ENCODE measurements at places on chromosomes 12 and 14.

DNA sequence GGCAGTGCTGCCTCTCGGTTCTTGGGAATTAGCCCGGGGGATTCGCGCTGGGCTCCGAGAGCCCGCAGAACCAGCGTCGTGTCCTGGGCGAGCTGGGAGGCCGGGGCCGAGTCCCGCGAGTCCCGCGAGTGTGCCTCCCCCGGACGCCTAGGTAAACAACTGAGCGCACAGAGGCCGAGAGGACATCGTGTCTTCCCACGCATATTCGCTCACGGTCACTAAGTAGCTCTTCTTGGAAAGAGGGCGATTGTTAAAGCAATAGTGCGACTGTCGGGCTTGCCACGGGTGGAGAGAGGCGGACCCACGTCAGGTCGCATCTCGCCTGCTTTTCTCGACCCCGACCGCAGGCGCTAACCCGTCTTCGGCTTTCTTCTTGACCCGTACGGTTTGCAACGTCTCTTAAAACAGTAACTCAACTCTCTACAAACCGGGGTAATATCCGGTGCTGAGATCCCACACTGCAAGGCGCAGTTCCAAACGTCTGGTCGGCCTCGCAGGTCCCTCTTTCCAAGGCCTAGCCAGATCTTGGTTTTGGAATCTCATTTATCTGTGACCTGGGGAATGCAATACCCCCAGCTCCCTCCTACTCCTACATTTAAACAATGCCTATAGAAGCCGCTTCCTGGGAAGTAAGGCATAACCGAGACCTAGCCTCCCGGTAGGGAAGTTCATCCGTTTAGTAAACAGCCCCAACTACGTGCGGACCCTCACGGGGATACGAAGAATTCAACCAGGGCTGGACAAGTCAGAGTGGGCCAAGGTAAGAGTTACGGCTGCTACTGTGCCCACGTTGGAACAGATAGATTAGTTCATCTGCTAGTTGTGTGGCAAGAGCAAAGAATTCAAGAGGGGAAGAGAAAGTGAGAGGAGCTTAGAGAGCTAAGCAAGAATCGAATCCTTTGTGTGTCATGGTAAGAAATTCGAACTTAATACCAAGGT lies 736 bp upstream of the PHLDA1 start:
- no peak for DNase-seq

DNA sequence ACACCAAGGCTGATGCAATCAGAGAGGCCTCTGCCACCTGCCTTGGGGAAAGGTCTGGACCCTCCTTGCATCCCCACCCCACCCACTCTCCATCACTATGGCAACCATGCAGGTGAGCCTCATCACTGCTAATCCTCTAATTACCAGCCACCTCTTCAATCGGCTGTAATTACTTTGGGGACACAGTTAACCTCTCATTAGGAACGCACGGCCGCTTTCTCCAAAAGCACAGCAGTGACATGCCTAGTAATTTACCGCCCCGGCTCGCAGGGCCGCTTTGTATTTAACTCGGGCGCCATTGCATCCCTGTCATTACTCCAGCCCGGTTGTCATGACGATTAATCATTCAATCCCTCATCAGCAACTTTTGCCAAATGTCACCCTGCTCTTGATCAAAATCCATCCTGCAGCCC lies 36.3 kb upstream of the FAM222A start:
- no peak for DNase-seq

- no peak for DNase-seq
Observed at GRCh38 chr12:17015501-17015900, 409.5 kb upstream of the LMO3 start.

DNA sequence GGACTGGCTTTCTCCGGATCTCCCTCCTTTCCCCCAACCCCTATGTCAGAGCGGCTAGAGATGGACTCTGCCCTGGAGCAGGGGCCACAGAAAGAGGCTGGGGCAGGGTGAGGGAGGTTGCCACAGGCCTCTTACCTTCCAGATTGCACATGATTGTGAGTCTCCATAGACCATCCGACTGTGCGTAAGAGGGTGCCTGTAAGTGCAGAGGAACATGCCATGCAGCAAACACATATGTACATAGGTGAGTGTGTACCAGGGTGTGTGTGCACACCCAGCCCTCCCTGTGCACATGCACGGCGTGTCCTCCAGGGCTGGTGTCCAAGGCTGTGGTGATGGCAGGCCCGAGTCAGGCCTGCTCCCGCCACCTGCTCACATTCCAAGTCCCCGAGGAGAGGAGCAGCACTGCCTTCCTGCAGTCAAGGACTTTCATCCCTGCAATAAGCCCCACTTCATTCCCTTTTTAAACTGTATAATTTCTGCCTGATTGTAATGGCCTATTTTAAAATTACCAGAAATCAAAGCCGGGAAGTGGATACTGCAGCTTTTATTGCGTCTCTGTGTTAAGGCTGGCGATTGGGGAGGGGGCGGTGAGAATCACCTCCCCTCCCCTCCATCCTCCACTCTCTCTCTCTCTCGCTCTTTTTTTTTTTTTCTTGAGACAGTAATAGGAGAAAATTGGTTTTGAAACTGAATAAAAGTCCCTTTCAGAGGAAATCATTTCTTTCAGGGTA lies 28.5 kb downstream of the FAM222A start:
- DNase-seq: no peak

DNA sequence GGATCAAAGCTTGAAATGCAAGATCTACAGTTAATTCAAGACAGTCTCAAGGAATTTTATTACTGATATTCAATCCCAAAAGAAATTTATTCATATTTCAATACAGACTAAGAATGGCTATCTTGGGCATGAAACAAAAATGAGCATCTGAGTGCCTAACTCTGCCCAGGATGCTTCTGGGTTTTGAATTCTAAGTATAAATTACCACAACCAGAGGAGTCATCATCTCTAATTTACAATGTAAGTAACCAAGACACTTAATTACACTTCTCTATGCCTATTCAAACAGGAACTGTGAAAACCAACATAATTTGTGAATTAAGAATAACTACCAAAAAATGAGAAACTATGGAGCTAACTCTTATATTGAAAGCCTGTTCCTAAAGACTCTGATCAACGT lies 14.1 kb downstream of the OSBPL8 start:
- DNase-seq: no peak

- DNase-seq: no peak
Observed at GRCh38 chr14:21454843-21455544, 929 bp downstream of the CHD8 start.

GRCh38 chr12:112815589-112816321 lies 24.2 kb downstream of the RPH3A start:
- no peak for DNase-seq

DNA sequence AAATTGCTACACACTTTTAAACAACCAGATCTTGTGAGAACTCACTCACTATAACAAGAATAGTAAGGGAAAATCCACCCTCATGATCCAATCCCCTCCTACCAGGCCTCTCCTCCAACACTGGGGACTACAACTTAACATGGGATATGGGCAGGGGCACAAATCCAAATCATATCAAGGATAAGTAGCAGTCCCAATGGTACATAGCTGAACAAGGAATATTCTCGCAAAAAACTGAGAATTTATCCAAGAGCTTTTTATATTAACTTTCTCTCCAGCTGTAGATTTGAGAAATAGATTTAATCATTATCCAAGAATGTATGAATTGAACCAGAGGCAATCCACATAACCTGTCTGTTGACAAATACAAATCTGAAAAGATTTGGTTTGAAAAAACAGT lies 185.2 kb downstream of the TMTC3 start:
- DNase-seq: no peak

- DNase-seq: no peak
Observed at GRCh38 chr14:101222362-101223070, 319.0 kb upstream of the RTL1 start.

DNA sequence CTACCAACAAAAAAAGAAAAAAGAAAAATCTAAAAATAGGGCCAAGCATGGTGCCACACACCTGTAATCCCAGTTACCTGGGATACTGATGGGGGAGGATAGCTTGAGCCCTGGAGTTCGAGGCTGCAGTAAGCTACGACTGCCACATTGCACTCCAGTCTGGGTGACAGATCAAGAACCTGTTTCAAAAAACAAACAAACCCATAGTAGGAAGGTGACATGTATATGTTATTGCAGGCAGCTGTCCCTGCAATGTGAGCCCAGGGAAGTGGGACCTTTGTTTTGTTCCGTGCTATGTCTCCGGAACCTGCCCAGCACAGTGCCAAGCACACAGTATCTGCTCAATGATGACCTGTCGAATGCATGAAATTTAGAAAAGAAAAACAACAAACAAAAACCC lies 37.2 kb upstream of the YY1 start:
- DNase-seq: no peak

DNA sequence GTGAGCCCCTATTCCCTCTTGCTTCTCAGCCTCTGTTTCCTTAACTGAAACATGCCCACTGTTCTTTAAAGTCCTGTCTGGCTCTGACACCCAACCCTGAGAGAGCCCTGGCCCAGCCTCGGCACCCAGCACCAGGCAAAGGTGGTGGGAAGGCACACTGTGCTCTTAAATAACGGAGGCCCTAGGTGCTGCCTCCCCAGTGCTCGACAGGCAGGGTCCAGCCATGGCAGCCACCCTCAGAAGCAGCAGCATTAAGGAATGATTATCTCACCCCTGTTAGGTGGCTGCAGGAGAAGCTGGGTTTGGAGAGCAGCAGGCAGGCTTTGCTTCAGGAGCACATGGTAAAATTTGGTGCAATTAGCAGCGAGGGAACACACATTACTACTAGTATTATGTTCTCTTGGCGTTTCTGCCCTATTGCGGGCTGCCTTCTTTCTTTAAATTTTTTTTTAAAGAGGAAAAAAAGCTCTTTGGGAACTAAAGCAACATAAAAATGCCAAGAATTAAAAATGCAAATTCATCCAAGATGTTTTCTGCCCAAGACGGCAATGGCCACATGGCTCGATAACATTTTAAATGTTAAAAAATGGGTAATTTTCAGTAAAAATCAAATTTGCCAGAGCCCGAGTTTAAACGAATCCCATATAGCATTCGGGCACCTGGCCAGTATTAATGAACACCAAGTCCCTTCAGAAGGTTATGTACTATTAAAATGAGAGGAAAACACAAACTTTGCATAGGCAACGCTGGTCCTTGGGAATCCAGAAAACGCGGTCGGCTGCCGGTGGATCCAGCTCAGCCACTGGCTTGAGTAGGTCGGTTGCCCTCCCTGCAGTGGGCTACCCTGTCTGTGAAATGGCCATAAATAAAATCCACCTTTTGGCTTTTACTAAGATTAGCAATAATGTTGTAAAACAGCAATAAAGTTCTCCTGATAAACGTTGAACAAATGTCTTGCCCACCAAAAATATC lies 152.2 kb downstream of the BCL11B start:
- DNase-seq: no peak

DNA sequence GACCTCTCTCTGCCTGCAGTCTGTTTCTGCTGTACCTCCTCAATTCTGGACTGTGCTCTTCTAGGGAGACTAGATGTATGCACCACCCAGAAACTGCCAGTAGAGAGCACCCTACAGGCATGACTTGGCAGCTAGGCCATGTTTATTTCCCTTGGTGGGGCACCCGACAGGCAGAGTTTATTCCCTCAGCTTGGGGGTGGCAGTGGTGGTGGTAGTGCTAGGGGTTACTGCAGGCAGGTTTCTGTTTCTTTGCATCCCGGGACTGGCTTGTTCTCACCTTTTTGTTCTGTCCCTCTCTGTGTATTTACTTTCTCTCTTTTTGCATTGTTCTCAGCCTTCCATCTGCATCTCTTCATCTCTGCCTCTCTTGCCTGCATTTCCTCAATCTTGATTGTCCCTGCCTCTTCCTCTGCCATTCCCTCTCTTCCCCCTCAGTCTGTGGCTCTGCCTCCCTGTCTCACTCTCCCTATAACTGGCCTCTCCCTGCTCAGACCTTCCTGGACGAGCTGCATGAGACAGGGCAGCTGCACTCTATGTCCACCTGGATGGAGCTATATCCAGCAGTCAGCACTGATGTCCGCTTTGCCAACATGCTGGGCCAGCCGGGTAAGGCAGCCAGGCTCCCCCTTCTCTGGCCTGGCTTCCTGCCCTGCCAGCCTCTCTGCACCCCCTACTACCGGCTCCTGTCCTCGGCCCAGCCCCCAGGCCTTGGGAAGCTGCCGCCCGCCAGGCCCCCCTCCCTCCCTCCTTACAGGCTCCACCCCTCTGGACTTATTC lies 13.8 kb downstream of the PRPF40B start:
- peak; percentile 10 for DNase-seq

DNA sequence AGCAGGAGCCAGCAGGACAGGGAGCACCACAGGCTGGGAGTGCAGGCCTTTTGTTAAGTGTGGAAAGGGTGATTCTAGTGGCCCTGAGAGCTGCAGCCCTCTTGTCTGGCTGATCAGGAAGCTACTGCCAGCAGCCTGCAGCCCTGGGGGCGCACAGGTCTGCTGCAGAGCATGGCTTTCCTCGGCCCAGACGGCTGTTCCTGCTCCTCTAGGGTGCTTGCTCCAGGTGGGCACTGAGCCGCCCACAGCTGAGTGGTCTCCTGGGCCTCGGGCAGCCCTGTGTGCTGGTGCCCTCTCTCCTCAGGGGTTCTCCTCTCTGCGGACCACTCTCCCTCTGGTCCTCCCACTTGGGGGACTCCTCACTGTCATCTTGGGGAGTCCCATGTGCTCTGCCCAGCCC lies 18.9 kb downstream of the CCDC88C start:
- no peak for DNase-seq

GRCh38 chr14:73718418-73719251 lies 4.5 kb upstream of the PNMA1 start:
- DNase-seq: no peak

- DNase-seq: no peak
Observed at GRCh38 chr12:127936463-127936862, 330.5 kb upstream of the TMEM132C start.

DNA sequence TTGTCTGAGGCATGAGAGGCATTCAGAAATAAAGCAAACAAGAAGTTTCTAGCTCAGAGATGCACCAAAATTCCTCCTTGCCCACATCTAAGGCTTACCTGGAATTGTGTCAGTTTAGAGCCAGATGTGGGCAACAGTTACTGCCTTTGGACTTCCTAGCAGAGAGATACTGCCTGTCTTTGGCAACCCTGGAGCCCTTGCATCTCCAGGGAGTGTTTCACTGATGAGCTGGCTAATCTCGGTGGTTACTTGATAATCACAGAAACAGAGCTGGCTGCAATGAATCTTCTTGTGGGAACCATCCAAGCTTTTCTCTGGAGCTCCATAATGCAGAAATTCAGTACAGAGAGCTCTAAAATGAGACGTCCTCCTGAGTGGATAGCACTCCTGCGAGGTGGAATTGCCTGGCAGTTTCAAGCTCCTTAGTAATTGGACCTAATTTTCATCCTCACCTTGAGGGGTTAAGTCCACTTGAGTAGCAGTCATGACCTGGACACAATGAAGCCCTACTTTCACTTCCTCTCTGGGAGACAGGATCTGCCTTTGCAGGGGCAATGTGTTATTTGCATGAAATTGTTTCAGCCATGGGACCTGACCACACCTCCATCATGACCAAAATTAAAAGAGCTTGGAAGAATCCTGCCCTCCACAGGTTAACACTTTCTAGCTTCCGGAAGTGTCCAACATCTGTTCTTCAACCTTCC lies 108.8 kb upstream of the ARHGAP5 start:
- DNase-seq: no peak

DNA sequence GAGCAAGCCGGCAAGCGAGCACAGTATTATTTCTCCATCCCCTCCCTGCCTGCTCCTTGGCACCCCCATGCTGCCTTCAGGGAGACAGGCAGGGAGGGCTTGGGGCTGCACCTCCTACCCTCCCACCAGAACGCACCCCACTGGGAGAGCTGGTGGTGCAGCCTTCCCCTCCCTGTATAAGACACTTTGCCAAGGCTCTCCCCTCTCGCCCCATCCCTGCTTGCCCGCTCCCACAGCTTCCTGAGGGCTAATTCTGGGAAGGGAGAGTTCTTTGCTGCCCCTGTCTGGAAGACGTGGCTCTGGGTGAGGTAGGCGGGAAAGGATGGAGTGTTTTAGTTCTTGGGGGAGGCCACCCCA lies 3.9 kb upstream of the NXPH4 start:
- DNase-seq: no peak

GRCh38 chr12:124579921-124580517 lies 12.6 kb upstream of the NCOR2 start:
- no peak for DNase-seq
